ENCODE measurements at places on chromosomes 16 and 17.
A peak's percentile ranks its signal among the peaks of the same experiment; 100 is the strongest.

GRCh38 chr17:71187145-71187878, 933.5 kb upstream of the SOX9 start:
- DNase-seq: no peak

- DNase-seq: no peak
Observed at GRCh38 chr16:77402672-77403071, 32.2 kb downstream of the ADAMTS18 start.

GRCh38 chr17:51901242-51901641, 257.3 kb downstream of the CA10 start:
- DNase-seq: no peak

GRCh38 chr16:69784586-69784985, 22.5 kb downstream of the WWP2 start:
- DNase-seq: no peak

- DNase-seq: no peak
Observed at GRCh38 chr16:89823087-89823823, 5.0 kb upstream of the SPIRE2 start.

DNA sequence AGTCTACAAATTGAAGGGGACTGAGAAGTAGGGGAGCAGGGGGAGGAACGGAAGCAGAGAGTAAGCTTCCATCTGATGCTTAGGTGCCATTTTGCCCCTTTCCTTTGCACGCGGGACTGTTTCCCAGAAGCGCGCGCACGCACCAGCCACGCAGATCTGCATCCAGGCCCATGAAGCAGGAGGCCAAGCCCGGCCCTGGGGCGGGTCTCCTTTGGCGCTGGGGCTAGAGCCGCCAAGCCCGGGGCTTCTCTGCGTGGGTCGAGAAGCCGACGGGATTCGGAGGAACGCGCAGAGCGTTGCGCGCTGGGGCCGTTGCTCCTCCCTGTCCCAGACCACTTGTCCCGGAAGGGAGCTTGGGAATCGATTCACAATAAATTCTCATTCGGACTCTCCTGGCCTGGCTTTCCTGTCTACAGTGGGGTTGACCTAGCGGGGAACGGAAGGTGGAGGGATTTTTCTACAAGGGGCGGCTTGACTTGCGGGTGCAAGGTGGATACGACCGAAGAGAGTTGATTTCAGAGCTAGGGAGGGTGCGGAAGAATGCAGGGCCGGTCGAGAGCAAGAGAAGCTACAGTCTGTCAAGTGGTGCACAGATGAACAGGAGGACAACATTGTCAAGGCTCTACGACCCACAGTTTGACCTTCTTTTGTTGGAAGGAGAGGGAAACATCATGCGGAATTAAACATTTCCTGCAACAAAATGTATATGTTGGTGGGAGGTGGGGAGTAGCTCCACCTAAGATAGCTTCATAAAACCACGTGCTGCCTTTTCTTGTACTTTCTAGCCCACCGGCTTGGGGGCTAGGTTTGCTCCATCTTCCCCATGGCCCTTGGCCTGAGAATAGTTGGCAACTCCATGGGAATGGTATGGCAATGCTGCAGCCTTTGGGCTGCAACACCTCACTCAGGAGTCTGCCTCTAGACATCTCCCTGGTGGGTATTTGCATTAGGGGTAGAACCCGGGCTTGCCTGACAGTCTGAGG, 4.5 kb downstream of the HOXB9 start:
- DNase-seq: no peak

- no peak for DNase-seq
Observed at GRCh38 chr17:69213059-69213813, 15.4 kb downstream of the ABCA10 start.

DNA sequence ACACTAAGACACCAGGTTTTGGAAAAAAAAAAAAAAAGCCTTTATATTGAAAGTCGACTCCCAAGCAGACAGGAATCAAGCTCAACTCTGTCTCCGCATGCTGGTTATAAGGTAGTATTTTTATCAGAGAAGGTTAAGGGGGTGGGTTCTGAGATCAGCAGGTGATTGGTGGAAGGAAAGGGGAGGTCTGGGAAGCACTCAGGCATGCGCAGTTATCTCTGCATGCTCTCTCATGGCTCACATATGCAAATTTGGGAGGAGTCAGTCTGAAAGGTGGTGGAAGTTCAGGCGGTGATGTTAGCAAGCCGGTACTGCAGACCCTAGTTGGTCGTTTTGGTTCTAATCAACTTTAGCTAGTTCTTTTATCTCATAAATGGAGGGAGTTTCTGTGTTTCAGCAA, 357.6 kb upstream of the C16orf82 start:
- DNase-seq: no peak

DNA sequence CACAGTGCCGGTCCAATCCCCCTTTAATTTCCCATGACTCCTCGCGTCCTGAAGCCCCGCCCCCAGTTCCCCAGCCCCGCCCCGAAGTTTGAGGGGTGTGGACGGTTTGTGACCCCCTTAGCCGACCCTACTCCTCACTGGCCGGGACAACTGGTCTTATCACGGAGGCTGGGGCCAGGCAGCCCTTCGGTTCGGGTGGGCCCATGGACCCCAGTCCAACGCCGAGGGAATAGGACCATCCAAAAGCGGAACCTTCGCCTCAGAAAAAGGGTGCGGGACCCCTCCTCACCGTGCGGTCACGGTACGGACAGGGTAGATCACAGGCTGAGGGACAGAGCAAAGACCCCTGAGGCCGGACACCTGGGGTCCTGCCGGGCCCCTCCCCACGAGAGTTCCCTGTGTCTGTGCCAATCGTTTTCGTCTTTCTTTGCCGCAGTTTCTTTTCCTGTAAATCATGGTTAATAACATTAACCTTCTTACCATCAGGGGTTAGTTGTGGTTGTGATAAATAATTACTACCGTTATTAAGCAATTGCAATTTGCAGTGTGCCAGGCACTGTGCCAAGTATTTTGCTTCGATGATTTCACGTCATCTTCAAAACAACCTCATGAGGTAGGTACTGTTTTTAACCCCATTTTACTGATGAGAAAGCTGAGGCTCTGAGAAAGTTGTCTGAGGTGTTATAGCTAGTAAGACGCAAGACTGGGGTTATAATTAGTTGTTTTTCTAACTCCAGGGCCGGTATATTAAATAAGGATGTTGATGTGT, 543 bp downstream of the TMUB2 start:
- DNase-seq: peak; percentile 46

- no peak for DNase-seq
Observed at GRCh38 chr16:275041-275641, 603 bp downstream of the RGS11 start.

GRCh38 chr17:57302690-57303465, 46.6 kb downstream of the MSI2 start:
- DNase-seq: no peak

GRCh38 chr16:89257757-89258465, 40.4 kb downstream of the ZNF778 start:
- no peak for DNase-seq

DNA sequence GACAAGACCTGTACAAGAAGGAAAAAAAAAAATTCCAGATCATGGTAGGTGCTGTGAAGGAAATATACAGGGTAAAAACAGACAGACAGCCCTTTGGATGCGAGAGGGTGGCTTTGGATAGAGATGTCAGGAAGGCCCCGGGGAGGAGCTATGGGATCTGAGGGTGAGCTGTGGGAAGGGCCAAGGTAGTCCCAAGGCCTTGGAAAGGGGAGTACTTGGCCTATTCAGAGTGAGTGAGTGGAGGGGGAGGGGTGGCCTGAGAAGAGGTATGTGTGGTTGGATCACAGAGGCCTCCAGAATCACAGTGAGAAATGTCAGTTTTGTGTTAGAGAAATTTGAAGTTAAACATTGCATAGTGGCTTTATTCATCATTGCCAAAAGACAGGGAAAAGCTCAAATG, 31.2 kb upstream of the AKTIP start:
- DNase-seq: no peak

DNA sequence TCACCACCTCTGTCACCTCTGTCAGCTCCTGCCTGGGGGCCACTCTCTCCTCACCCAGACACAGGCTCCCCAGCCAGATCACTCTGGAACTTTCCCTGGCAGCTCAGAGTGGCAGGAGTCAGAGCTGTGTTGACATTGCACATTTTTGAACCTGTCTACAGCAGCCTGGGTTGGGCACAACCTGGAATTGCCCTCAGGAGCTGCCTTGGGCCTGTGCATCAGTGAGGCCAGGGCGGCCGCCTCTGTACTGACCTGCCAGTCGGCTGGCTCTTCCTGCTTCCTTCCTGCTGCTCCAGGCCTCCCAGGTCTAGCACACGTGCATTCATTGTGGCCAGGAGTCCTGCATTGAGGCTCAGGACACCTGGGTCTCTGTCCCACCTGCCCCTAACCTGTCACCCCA, 14.2 kb upstream of the TMEM11 start:
- no peak for DNase-seq

- DNase-seq: no peak
Observed at GRCh38 chr16:47426806-47427205, 34.1 kb downstream of the ITFG1 start.

DNA sequence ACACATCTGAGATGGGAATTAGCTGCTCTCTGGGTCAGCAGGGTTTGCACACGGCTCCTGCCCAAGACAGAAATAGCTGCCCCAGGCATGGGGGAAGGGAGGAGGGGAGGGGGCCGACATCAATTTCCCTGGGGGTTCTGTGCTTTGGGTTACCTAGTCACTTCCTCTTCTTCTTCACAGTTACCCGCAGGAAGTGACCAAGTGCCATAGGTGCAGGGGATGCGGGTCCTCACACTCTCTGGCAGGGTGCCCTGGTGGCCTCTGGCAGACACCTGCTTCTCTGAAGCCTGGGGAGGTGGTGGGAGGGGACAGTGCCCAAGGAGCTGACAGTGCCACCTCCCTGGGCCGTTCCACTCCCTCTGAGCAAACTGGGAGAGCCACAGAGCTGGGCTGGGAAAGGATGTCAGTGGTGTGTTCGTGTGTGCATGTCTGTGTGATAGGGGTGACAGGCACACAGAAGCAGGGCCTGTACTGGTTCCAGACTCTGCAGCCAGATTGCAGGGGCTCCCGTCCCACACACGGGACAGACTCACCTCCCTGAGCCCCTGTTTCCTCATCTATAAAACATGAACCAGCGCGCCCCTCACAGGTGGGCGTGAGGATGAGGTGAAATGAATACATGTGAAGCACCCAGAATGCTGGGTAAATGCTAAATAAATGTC, 18.2 kb downstream of the SCN4A start:
- no peak for DNase-seq

DNA sequence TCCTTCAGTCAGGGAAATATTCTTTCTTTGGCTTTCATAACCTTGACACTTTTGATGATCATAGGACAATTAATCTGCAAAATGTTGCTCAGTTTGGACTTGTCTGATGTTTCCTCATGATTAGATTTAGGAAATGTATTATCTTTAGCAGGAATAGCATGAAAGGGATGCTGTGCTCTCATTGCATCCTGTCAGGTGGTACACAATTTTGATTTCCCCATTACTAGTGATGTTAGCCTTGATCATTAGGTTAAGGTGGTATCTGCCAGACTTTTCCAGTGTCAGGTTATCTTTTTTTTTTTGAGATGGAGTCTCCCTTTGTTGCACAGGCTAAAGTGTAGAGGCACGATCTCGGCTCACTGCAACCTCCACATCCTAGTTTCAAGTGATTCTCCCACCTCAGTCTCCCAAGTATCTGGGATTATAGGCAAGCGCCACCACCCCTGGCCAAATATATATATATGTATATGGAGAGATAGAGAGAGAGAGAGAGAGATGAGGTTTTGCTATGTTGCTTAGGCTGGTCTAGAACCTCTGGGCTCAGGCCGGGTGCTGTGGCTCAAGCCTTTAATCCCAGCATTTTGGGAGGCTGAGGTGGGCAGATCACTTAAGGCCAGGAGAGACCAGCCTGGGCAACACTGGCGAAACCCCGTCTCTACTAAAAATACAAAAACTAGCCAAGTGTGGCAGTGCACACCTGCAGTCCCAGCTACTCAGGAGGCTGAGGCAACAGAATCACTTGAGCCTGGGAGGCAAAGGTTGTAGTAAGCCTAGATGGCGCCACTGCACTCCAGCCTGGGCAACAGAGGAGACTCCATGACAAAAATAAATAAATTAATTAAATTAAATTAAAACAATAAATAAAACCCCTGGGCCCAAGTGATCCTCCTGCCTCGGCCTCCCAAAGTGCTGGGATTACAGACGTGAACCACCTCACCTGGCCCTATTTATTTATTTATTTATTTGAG, 15.8 kb upstream of the CAVIN1 start:
- no peak for DNase-seq

- no peak for DNase-seq
Observed at GRCh38 chr17:6660805-6661463, 9.4 kb downstream of the C17orf100 start.
